ENCODE measurements at places on chromosomes 4 and X.

DNA sequence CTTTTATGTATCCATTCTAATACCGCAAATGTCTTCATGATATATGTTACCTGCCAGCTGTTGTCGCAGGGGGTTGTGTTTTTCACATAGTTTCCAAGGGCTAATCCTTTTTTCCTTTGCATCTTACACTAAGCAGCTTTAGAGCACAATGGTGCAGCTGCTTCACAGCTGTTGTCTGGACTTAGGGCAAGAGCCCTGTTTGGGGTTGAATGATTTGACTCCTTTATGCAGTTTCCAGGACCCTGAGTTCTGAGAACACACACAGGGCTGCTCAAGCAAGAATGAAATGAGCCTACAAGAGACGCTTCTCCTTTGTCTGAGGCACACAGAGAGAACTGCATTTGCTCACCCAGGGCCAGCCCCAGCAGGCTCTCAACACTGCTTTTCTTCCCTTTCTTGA lies 20.2 kb downstream of the CCNG2 start:
- DNase-seq: no peak

GRCh38 chr4:140144050-140144449 lies 9.9 kb downstream of the MAML3 start:
- DNase-seq: no peak

GRCh38 chrX:37646254-37646653 lies 39.3 kb upstream of the XK start:
- DNase-seq: no peak

DNA sequence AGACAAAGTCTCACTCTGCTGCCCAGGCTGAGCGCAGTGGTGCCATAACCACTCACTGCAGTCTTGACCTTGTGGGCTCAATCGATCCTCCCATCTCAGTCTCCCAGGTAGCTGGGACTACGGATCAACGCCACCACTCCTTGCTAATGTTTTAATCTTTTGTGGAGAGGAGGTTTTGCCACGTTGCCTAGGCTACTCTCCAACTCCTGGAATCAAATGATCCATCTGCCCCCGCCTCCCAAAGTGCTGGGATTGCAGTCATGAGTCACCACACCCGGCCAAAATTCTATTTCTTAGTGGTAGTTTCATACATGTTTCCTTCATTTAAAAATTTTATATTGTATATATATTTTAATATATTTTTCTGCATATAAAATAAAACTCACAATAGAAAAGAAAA lies 125.8 kb upstream of the CLNK start:
- DNase-seq: peak; percentile 5

- no peak for DNase-seq
Observed at GRCh38 chr4:876780-877179, 50.9 kb upstream of the CPLX1 start.

DNA sequence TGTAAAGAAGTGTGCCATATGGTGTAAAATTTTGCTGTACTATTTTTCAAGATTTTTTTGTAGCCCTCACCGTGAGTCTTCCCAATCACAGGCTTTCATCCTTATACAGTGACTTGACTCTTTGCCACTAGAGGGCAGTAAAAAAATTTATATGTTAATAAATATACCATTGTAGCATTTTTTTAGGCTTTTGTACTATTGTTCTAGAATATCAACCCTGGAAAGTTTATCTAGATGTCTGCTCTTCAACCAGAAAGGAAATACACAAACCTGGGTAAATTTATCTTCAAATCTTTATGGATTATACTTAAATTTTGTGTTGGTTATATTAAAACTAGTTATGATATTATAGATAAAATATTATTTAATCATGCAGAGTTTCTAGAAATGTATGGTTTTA lies 235.3 kb downstream of the TENM3 start:
- DNase-seq: peak; percentile 55

- no peak for DNase-seq
Observed at GRCh38 chrX:151745651-151746050, 11.1 kb downstream of the CNGA2 start.

- peak; percentile 74 for DNase-seq
Observed at GRCh38 chrX:16671005-16671404, 21.0 kb downstream of the S100G start.

DNA sequence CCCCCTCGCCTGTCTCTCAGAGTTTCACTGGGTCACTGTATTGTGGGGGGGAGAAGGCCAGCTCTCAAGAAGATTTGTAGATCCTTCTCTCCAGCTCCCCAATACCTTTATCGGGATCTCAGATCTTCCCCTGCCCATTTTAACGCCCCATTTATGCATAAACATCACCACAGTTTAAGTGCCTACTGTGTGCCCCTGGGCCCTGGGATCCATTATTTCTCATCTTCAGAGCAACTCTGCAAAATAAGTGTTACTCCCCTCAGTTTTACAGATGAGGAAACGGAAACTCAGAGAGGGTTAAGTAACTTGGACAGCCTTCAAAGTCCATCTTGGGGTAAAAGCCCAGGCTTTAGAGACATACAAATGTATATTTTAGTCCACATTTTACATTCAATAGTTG lies 421 bp upstream of the IGSF1 start:
- DNase-seq: no peak

GRCh38 chr4:155759372-155760252 lies 791 bp downstream of the GUCY1B1 start:
- DNase-seq: peak; percentile 39

GRCh38 chr4:75034523-75034922 lies 101.6 kb downstream of the PARM1 start:
- no peak for DNase-seq

DNA sequence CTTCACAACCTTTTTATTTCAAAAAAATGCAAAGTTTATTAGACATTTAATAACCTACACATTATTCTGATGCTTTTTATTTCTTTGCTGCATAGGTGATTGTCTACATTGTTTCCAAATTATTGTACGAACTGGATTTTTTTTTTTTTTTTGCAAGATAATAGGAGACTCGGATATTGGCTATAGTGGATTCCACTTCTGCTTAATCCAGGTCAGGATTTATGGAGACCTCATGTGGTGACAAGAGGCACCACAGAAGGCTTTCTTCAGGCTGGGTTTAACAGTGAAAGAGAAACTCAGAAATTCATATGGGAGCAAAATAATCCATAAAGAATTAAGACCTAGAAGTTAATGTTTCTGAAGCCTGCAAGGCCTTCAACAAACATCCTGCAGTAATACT lies 2.4 kb upstream of the SLIT2 start:
- DNase-seq: peak; percentile 74

DNA sequence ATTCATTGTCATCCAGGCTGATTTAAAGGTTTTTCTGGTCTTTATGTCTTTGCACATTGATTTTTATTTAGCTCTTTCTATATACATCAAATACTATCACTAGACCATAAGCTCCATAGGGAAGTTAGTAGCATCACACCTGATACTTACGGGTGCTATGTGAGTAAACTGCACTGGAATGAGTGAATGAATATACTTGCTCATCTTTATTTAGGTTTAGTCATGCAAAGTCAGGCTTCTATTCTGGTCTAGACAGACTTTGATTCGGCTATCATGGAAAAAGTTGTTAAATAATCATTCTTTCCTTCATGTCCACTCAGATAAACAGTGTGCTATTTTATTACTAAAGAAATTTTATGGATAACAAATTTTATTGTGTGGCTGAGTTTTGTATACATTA lies 457.8 kb upstream of the PCDH7 start:
- DNase-seq: no peak

DNA sequence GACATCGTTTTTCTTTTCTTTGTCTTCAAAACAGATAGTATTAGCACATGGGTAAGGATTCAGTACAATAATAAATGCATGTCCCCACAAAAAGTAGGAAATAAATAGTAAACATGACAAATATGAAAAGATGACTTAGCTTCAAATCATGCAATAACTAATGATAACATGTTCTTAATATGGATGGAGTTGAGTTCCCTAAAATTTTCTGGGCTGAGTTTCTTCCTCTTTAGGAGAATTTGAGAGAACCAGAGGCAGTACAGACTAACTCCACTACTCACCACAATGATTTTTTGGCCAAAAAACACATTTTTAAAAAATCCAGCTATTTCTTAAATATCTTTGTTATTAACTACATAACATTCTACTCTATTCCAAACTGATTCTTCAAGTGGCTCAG lies 432.3 kb upstream of the HS3ST1 start:
- DNase-seq: no peak

DNA sequence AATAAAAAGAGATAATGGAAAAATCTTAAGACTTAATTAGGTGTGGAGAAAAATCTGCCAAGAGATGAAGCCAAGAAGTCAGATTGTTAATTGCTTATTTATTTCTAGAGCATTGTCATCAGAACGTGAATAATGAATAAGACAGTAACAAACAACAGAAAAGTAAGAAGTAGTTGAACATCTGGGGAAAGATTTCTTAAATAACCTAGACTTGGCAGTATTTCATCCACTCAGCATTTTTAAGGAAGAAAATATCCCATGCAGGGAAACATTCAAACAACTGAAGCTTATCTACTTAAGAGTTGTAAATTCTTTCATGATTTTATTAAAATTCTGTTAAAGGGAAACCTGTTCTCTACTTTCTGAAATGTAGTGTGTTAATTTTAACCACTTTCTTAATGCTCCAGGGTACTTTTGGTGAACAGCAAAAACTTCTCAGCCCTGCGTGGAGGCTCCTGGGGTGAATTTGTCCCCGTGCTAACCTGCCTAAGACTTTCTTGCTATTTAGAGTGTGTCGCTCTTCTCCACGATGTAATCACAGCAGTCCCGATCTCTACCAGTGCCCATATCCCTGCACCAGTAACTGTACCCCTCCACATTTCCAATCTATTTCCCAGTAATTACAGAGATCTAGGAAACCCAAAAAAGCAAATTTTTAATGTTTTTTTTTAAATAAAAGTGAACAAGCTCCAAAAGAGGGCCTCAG lies 124.6 kb downstream of the CORIN start:
- no peak for DNase-seq

GRCh38 chr4:7761720-7762119 lies 177.9 kb downstream of the AFAP1 start:
- DNase-seq: peak; percentile 63

DNA sequence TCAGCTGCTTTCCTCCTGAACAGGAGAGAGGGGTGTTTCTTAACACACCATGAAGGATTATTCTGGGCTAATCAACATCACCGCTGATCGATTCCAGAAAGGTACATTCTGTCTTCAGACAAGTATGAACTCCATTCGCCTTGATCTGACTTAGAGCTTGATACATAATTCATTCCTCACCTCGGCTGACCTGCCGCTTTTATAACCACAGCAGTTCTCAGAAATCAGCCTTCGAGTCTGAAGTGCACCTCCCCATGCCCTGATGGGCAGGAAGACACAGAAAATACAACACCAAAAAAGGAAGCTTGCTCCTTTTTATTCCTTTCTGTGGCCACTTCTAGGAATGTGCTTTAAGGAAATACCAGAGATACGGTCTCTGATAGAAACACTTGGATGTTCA lies 85.7 kb downstream of the JAKMIP1 start:
- DNase-seq: no peak

DNA sequence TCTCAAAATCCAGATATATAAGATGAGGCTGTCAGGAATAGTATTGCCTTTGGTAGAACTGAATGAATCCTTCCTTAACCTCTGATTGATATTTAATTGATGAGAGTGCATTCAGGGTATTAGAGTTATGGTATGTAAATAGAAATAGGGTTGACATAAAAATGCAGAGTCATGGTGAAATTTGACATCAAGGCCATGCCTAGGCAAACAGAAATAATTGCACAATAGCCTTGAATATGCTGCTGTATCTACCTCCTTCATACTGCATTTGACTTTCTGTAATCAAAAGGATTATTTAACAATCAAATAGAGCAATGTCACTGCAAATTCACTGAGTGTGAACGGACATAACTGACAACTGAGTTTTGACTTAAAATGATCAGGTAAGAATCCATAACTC lies 1316.3 kb downstream of the STIM2 start:
- DNase-seq: no peak

GRCh38 chrX:132144061-132144460 lies 16.2 kb upstream of the FRMD7 start:
- DNase-seq: no peak

DNA sequence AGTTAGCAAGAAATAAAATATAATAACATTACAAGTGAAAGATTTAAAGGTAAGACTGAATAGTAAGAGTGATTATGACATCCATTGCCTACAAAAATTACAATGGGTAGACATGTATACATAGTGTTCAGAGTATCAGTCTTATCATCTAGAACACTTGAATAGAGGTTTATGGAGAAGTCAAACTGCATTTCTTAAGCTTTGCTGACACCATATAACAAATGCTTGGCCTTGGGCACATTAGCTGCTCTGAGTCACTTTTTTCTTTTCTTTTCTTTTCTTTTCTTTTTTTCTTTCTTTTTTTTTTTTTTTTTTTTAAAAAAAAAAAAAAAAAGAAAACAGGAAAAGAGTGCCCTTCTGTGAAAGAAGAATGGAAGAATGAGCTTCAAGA lies 220.0 kb downstream of the SPCS3 start:
- no peak for DNase-seq

- DNase-seq: no peak
Observed at GRCh38 chrX:97863261-97863660, 979.6 kb downstream of the RPA4 start.

DNA sequence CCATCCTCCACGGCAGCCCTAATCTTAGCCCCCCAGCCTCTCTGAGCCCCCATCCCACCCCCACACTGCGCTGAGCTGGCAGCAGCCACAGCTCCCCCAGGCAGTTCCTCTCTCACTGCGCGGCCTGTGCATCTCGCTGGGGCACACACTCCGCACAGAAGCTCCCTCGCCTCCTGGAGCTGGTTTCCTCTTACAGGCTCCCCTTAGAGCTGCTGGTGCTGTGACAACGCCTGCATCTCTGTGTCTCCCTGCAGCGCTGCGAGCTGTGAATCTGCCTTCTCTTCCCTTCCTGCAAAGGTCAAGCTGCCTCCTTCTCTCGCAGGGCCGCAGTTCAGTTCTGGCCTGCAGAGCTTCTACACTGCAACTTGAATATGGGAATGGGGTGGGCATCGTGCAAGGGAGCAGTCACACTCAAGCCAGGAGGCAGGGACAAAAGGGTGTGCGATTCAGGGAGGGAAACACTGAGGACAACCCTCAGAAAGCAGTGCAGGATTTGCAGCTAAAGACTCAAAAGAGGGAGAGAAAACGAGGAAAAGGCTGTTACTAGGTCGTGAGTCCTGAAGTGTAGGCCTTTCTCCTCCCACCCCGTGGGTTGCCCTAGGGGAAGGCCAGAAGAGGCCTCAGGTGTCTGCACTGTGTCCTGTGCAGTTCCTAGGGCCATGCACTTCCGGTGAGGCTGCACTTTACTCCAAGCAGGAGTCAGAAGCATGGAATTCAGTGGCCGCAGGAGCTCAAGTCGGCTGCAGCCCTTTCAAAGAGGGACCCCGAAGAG lies 87.0 kb downstream of the BCOR start:
- DNase-seq: no peak

- no peak for DNase-seq
Observed at GRCh38 chrX:137651647-137652046, 85.7 kb downstream of the ZIC3 start.

GRCh38 chr4:70505151-70505748 lies 13.1 kb upstream of the AMTN start:
- DNase-seq: peak; percentile 55
